ENCODE measurements at places on chromosomes 16 and 17.

DNA sequence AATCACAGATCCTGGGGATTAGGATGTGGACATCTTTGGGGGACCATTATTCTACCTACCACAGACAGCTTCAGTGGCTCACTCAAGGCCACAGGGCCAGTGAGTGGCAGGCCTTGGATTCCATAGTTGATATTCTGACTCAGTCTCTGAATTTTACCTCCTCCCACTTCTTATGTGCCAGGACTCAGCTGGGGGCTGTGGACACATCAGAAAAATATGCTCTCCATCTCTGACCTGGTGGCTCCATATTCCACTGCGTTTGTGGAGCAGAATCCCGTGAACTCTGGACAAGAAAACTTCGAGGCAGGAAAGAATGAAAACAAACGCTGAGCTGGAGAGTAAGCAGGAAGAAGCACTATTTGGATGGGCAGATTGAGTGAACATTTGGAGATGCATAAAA, 301.8 kb upstream of the MAF start:
- no peak for DNase-seq

GRCh38 chr17:9192010-9192409, 170.7 kb downstream of the NTN1 start:
- DNase-seq: no peak

DNA sequence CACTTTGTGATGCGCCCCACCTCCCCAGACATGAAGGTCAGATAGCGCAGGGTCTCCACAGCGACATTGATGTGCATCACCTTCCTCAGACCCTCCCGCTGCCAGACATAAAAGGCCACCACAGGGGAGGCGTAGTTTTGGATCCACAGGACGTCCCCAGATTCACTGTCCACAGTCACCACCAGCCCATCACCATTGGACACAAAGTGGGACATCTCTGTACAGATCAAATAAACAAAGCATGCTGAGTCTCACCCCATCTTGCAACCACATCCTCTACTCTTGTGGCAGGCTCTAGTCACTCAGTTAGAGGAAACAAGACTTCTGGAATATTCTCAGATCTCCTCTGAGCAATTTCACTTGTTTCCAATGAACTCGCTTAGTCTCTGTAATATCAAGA, 46.3 kb upstream of the ICAM2 start:
- no peak for DNase-seq

DNA sequence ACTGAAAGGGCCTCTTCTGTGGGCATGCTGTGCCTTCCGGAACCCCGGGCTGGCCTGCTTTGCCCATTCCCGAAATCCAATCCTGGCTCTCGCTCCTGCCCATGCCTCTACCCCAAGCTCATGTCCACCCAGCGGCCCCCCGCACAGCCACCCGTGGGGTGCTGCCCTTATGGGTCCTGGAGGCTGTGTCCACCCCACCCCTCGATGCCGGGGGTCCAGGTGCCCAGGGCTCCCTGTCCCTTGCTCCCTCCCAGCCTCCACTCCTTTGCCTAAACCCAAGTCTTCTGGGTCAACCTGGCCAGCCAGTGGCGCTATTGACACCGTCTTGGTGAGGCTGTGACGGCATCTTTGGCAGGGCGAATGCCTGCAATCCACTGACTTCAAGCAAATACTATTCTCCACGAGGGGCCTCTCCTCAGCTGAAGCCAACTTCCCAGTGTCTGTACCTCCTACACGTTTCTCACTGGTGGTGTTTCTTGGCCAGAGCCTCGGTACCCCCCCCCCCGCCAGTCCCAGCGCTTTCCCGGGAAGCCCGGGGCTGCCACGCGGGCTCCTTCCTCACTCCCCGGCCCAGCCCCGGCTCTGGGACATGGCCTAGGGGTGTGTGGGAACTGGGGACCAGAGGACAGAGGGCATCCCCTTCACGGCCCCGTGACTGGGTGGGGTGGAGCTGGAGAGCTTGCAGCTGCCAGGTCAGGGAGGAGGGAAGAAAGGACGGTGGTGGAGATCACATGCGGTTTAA, 12.2 kb upstream of the DUS1L start:
- DNase-seq: no peak

- DNase-seq: peak; percentile 61
These were observed 824 bp upstream of the MPP2 start for GRCh38 chr17:43907998-43908721.

GRCh38 chr17:13403982-13404946, 197.5 kb downstream of the HS3ST3A1 start:
- no peak for DNase-seq

All from stimulated activated CD8-positive, alpha-beta memory T cell treated with anti-CD3 and anti-CD28 coated beads, Interleukin-4, amount 100 ng/mL, for 48 hours (primary cell).